ENCODE measurements at places on chromosomes 1 and 21.

- no peak for DNase-seq
Observed at GRCh38 chr1:65054481-65054880, 88.1 kb upstream of the JAK1 start.

DNA sequence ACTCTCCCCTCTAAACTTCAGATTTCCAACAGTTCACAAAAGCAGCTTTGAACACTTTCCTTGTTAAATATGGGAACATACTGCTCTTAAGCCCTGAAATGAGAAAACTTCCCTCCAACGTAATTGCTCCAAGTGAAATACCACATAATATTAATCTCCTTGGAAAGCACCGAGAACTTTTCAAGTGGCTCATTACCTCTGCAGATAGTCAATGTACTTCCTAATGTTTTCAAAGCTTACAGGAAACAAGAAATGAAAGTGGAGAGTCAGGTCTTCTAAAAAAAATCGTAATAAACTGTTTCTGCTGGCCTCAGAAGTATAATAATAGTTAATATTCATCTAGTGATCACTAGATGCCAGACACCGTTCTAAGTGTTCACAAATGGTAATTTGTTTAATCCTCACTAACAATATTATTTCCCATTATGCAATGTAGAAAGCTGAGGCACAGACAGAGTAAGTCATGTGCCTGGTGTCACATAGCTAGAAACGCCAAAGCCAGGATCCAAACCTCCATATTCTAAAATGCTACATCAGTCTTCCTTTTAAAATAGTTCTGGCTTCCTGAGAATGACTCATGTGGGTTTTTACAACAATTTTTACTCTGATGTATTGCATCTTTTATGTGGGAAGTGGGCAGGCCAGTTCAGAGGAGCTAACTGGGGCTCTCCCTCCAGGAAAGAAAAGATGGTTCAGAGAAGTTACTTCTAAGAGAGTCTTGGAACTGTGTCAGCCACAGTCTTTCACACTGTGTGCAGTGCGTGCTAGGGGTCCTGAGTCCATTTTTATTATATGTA is 177.2 kb downstream of the PLPPR4 start:
- peak; percentile 65 for DNase-seq

DNA sequence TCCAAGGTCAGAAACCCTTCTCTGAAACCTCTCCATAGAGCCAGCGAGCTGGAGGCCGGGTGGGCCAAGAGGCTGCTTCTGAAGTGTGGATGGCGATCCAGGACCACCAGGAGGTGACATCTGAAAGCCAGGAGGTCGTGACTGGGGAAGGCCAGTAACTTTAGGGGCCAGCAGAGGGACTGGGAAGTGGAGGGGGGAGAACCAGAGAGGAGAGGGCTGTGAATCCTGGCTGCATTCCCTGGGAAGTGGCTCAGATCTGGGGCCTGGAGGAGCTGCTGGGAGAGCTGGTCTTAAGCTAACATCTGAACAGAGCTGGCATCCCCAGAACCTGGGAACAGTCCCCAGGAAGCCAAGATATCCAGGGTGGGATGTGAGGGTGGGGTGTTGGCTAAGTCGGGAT is 11.3 kb upstream of the EPHA8 start:
- DNase-seq, result no peak

- DNase-seq, result peak; percentile 37
Observed at GRCh38 chr1:101025283-101025656, 314 bp downstream of the DPH5 start.

DNA sequence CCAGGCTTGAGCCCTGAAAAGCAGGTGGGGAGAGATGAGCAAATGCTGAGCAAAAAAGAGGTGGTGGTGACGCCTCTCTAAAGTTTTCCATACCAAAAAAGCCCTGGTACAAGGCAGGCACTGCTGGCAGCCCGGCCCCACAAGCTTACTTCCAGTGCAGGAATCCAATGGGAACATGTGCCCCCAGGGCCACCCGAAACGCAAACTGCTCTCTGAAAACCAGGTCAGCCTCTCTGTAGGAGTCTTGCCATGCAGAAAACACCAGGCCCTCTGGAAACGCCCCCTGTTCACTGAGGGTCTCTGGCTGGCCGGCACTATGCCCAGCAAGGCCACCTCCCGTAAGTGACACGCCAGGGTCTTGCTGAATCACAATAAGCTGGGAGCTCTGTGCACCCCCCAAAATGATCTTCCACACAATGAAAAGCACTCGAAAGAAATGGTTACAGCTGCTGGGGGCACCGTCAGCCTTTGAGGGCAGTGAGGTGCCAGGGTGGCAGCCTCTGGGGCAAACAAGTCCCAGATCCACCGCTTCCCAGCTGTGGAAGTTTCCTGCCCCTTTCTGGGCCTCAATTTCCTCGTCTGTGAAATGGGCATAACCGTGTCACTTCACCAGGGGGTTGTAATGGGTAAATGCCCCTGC is 170.5 kb downstream of the TOMM20 start:
- DNase-seq, result no peak

GRCh38 chr1:206700445-206701036 is 15.8 kb downstream of the MAPKAPK2 start:
- DNase-seq, result no peak

- DNase-seq, result peak; percentile 66
Observed at GRCh38 chr1:212040629-212041412, 5.3 kb downstream of the DTL start.

GRCh38 chr1:19363536-19364152 is 51.5 kb downstream of the SLC66A1 start:
- no peak for DNase-seq

DNA sequence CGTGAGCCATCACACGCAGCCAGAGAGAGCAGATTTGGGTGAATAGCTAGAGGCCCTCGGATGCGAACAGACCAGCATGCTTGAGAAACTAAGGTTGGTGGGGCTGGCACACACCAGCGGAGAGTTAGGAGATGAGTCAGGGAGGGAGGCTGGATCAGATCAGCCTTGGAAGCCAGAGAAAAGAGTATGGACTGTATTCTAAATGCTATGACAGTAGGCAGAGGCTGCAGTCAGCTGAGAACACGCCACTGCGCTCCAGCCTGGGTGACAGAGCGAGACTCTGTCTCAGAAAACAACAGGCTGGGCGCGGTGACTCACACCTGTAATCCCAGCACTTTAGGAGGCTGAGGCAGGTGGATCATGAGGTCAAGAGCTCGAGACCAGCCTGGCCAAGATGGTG is 4.0 kb upstream of the PLEKHM2 start:
- no peak for DNase-seq

DNA sequence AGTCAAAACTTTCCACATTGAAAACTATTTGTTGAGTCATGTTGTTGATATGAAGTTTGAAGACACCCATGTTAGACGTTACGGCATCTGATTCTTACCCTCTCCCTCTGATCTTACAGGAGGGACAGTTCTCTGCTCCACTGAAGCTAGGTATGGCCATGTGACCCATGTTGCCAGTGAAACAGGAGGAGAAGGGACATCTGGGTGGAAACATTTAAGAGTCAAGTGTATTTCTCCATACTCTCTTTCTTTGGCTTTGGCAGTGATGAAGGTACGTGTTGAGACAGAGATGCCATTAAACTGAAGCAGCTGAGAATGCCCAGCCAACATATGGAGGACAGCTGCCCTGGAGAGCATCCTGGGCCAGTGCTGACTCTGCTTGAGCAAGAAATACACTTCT is 198.4 kb upstream of the PTGFR start:
- DNase-seq, result no peak

DNA sequence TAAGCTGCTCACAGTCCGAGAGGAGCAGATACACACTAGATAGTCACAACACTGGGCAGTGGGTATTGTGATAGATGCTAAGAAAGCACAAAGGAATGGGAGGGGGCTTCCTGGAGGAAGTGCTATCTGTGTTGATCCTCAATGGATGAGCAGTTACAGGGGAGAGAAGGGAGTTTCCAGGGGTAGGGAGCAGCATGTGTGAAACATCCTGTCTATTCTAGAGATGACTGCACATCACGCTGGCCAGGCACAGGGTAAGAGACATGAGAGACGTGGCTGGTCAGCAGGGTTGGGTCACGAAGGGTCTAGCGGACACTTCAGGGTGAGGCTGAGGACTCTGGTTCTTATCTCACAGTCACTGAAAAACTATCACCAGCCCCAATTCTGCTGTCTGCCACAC is 235.2 kb downstream of the TRABD2B start:
- DNase-seq, result no peak

DNA sequence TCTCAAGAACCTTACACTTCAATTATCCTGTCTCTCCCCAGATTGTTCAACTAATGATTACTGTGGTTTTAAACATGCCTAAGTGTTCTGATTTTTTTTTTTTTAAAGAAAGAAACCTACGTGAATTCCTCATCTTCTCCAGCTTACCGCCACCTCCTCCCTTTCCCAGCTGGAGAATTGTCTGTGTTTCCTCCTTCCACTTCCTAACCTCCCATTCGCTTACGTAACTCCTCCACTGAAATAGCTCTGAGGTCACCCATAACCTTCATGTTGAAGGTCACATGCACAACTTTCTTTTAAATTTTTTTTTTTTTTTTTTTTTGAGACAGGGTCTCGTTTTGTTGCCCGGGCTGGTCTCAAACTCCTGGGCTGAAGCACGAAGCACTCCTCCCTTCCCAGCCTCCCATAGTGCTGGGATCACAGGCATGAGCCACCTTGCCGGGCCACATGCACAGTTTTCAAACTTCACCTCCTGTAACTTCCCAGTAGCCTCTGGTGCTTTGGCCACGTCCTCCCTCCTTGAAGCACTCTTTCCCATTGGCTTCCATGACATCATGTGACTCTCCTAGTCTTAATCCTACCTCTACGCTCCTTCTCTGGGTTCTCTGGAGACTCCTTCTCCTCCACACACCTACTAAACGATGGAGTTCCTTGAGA is 9.8 kb upstream of the CAPZB start:
- DNase-seq, result no peak

GRCh38 chr1:208219659-208220282 is 24.4 kb downstream of the PLXNA2 start:
- DNase-seq, result peak; percentile 85

DNA sequence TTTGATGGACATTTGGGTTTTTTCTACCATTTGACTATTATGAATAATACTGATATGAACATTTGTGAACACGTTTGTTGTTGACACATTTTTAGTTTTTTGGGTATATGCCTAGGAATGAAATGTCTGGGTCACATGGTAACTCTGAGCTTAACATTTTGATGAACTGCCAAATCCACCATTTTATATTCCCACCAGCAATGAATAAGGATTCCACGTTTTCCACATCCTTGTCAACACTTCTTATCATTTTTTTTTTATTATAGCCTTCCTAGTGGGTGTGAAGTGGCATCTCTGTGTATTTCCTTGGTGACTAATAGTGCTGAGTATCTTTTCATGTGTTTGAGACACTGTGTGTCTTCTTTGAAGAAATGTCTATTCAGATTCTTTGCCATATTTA is 67.6 kb downstream of the RASAL2 start:
- DNase-seq, result no peak

GRCh38 chr1:156248323-156248683 is 447 bp upstream of the PAQR6 start:
- no peak for DNase-seq

DNA sequence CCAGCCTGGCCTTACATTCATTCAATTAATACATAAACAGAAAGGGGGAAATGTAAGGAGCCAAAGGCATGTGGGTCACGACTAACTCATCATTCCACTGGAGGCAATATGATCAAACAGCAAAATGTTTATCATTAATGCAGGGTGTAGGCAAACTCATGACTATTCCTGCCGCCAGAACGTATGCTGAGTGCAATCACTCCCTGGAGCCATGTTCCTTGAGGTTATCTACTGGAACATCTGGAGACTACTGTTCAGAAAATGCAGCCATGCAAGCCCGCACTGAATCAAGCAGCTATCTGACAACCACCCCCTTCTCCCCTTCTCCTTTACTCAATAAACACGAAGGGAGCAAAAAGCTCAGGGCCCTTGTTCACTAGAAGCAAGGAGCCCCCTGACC is 267.6 kb downstream of the COL11A1 start:
- DNase-seq, result no peak

DNA sequence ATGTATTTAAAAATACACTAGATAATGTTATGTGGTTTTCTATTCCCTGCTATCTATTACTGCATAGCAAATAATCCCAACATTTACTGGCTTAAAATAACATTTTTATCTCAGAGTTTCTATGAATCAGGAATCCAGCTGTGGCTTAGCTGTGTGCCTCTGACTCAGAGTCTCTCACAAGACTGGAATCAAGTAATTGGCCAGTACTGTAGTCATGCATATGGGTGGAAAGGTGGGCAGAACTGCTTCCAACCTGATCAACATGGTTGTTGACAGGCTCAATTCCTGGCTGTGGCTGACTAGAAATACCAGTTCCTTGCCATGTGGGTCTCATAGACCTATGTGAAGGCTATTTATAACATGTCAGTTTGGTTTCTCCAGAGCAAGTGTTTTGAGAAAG is 131.8 kb downstream of the PDE4B start:
- DNase-seq, result no peak

- DNase-seq, result no peak
Observed at GRCh38 chr1:87977145-87977544, 648.5 kb downstream of the LMO4 start.

DNA sequence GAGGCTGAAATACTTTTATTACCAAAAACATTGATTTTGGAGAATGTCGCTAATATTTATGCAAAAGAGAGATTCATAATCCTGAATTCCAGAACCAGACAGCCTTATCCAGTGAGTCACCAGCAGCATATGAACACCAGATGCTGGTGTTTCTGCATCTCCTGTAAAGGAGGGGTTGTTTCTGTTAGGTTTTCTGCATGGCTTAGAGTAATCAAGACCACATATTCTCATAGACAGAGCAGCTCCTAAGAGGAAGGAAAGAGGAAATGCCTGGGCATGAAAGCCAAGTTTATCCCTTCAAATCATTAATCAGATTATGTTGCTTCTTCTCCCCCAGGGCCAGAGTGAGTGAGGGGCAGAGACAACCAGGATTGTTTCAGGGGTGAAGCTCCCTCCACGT is 86.2 kb downstream of the NGF start:
- peak; percentile 91 for DNase-seq

GRCh38 chr1:154609398-154610380 is 1.7 kb upstream of the ADAR start:
- DNase-seq, result no peak

GRCh38 chr1:198686069-198686728 is 47.4 kb downstream of the PTPRC start:
- DNase-seq, result peak; percentile 57

DNA sequence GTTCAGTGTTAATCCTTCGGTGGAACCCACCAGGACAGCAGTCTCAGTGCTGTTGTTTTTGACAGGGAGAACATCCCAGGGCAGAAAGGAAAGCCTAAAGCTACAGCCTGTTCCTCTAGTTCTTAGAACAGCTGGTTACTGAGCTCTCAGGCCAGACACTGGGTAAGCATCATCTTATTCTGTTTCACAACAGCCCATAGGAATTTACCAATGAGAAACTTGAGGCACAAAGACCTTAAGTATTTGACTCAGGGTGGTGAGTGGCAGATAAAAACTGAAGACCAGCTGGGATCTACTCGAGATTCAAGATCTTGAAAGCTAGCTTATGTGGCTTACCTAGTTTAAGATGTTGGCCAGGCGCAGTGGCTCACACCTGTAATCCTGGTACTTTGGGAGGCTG is 9.4 kb upstream of the NEK2 start:
- no peak for DNase-seq

DNA sequence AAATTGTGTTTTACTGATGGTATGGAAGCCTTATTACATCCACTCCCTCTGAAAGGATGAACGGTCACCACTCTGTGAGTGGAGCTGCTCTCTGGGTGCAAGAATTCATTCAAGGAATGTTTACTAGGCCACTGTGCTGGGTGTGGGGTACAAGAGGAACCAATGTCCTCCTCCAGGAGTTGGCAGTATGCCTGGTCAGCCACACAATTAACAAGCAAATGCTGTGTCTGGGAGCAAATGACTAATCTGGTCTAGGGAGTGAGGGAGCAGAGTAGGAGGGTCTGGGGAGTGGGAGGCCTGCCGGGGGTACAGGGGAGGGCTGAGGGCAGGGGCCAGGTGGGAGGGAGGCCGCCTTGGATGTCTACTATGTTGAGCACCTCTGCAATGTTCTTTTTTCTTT is 27.2 kb upstream of the TDRD10 start:
- no peak for DNase-seq

Measured in dermis microvascular lymphatic vessel endothelial cell (primary cell).